ENCODE measurements at places on chromosomes 7 and 10. TPM values are rescaled to one million over a fixed set of nuclear protein-coding genes. Genes with fewer than 3 reads are reported as not detected.

DNA sequence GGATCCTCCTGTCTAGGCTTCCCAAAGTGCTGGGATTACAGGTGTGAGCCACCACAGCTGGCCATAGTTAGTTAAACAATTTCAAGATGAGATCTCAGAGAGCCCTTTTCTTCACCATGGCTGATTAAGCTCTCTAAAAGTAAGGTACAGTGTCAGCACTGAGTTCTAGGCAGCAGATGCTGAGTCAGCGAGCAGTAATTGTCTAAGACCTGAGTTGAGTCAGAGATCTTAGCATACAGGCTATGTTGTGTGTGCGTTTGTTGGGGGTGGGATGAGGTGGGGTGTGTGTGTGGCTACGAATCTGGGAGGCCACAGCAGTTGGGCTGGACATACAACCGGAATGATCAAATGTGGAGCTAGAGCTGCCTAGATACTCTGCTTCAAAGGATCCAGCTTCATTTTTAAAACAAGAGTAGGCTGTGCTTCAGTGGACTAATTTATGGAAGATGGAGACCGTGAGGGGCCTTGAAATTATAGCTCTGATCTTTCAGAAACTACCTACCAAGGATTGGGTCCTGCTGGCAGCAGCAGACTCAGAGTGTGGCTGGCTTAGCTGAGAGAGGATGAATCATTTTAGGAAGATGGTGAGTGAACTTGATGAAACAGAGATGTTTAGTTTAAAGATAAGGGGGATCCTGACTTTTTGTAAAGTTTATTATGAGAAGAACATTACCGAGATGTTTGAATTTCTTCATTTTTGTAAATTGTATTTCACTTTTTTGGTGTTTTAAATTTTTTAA is 17.5 kb upstream of the MTPN start:
- H3K4me3 ChIP-seq, result no peak overlapping the region
- H3K27me3 ChIP-seq, result no peaks in the 10 kb centered on the region
- no peak for DNase-seq
- no peaks in the 10 kb centered on the region for H3K4me1 ChIP-seq
- H3K36me3 ChIP-seq, result no peaks in the 10 kb centered on the region
- H3K27ac ChIP-seq, result peak overlapping the region; percentile 44

DNA sequence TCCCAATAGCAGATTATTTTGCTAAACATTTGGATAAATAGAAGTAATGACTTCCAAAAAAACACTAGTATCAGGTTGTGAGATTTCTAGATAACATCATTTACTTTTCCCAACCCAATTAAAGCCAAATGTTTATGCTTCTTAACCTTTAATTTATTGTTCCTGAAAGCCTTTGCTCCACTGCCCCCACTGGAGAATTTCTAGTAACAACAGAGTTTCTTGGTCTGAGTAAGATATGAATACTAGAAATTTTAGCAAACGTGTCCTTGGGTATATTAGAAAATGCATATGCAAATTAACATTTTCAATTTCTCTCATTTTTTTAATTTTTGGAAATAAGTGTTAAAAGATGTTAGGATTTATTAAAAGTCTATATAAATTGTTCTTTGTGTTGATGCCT is 958.0 kb upstream of the PHF14 start:
- H3K4me1 ChIP-seq, result no peaks in the 10 kb centered on the region
- H3K27ac ChIP-seq, result no peak overlapping the region
- DNase-seq, result no peak
- no peak overlapping the region for H3K4me3 ChIP-seq
- no peaks in the 10 kb centered on the region for H3K27me3 ChIP-seq

GRCh38 chr10:69960606-69960987 is 92.0 kb upstream of the MACROH2A2 start:
- no peak for DNase-seq
- no peaks in the 10 kb centered on the region for H3K36me3 ChIP-seq
- H3K4me3 ChIP-seq, result no peak overlapping the region
- H3K4me1 ChIP-seq, result no peaks in the 10 kb centered on the region

GIMAP2 gene
- 144 TPM for total RNA-seq

ASIC3 gene
- 9.8 TPM for total RNA-seq

DNA sequence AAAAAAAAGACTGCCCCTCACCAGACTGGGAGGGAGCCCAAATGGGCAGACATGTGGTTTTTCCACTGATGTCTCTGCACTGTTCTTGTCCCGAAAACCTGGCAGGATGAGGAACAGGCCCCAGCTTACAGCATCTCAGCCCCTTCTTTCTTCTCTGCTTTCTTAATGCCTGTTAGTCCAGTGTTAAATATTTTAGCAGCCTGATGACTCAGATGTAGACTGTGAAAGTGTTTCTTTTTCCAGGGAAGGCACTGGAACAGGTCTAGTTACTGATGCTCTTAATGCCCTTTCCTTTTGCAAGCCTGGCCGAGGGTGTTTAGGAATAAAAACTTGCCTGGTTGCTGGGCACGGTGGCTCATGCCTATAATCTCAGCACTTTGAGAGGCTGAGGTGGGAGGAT is 107.7 kb downstream of the TACC2 start:
- no peak overlapping the region for H3K27ac ChIP-seq
- no peak overlapping the region for H3K4me3 ChIP-seq
- H3K27me3 ChIP-seq, result no peaks in the 10 kb centered on the region
- no peaks in the 10 kb centered on the region for H3K36me3 ChIP-seq

GRCh38 chr10:73892310-73893030 is 18.1 kb upstream of the CAMK2G start:
- no peak for DNase-seq
- H3K36me3 ChIP-seq, result no peaks in the 10 kb centered on the region
- no peaks in the 10 kb centered on the region for H3K4me1 ChIP-seq
- no peak overlapping the region for H3K4me3 ChIP-seq

- peak overlapping the region; percentile 48 for H3K4me3 ChIP-seq
- DNase-seq, result peak; percentile 13
- no peak overlapping the region for H3K27ac ChIP-seq
- H3K27me3 ChIP-seq, result peaks cover 52% of the 10 kb centered on the region
These were observed 33.0 kb downstream of the EN2 start for GRCh38 chr7:155490697-155491628.

NME8 gene
- not detected for total RNA-seq

- DNase-seq, result no peak
- H3K27ac ChIP-seq, result no peak overlapping the region
- H3K36me3 ChIP-seq, result no peaks in the 10 kb centered on the region
- no peaks in the 10 kb centered on the region for H3K27me3 ChIP-seq
These were observed 115.1 kb upstream of the NPS start for GRCh38 chr10:127434006-127434405.

DNA sequence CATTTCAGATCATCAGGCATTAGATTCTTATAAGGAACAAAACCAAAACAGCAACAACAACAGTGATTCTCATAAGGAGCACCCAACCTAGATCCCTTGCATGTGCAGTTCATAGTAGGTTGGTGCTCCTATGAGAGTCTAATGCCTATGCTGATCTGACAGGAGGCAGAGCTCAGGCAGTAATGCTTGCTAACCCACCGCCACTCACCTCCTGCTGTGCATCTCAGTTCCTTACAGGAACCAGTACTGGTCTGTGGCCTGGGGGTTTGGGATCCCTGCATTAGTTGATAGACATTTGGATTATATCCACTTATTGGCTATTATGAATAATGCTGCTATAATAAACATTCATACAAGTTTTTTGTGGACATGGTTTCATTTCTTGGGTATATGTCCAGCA is 14.0 kb downstream of the MKLN1 start:
- H3K4me3 ChIP-seq, result no peak overlapping the region
- H3K27ac ChIP-seq, result no peak overlapping the region
- no peaks in the 10 kb centered on the region for H3K36me3 ChIP-seq
- H3K27me3 ChIP-seq, result no peaks in the 10 kb centered on the region
- no peak for DNase-seq

ZNF485 gene
- total RNA-seq, result 11.9 TPM

DNA sequence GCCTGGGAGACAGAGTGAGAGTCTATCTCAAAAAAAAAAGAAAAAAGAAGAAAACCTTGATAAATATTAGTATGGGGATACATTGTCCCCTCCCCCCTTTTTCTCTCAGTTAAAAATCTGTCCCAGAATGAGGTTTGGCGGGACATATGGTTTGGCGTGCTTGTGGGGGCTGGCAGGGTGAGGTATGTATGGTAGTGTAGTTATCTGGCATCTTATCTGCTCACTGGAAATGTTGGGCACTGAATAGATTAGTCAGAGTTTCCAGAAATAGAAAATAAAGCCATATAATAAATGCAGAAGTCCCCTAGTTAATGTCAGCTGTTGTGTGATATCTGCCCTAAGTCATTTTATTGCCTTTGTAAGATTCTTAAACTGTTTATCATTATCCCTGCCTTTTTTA is 397.5 kb upstream of the GALNT17 start:
- no peaks in the 10 kb centered on the region for H3K36me3 ChIP-seq
- no peak for DNase-seq
- H3K27ac ChIP-seq, result no peak overlapping the region
- H3K27me3 ChIP-seq, result no peaks in the 10 kb centered on the region
- H3K4me1 ChIP-seq, result peaks cover 6% of the 10 kb centered on the region

PON3 gene
- total RNA-seq, result not detected

- no peak for DNase-seq
- H3K4me1 ChIP-seq, result no peaks in the 10 kb centered on the region
- H3K27me3 ChIP-seq, result peaks cover 14% of the 10 kb centered on the region
- no peaks in the 10 kb centered on the region for H3K36me3 ChIP-seq
- H3K4me3 ChIP-seq, result no peak overlapping the region
These were observed 68.7 kb downstream of the AFAP1L2 start for GRCh38 chr10:114335614-114336013.
